H4 (cell line): ENCODE measurements at places on chromosomes 11 and 22. TPM values are rescaled to one million over a fixed set of nuclear protein-coding genes. Genes with fewer than 3 reads are reported as not detected.

DNA sequence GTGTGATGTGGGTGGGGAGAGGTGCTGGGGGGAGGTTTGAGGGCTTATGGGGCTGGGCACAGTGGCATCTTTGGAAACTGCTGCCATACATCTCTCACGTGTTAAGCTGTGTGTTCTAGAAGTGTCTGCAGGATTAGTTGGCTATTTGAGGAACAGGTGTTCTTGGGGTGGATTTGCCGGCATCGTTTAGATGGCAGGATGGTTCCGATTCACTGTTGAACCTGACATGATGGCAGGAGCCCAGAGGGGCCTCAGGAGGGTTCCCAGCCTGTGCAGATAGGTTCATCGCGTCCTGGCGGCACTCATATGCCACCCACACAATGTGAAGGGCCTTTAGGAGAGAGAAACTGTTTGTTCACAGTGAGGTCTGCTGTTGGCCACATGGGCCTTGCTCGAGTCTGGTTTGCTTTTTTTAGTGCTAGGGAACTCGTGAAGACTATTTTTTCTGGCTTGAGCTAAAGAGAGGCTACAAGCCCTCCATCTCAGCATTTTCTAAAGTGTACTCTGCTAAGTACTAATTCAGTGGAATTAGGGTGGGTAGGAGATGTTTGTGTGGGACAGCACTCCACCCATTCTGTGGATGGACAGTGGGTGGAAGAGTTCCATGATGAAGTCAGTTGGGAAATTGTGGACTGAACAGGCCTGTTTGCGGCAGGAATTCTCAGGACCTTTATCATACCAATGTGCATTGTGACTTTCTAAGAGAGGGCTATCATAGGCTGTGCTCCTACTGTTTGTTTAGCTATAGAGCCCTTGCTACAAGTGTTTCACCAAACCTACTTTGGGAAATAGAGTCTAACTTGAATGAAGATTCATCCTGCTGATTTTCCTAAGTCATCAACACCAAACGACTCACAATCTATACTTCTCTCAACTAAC lies 55.4 kb upstream of the PLET1 start:
- no peak for DNase-seq

Gene SLC6A5
- total RNA-seq, result not detected in 2 replicates

DNA sequence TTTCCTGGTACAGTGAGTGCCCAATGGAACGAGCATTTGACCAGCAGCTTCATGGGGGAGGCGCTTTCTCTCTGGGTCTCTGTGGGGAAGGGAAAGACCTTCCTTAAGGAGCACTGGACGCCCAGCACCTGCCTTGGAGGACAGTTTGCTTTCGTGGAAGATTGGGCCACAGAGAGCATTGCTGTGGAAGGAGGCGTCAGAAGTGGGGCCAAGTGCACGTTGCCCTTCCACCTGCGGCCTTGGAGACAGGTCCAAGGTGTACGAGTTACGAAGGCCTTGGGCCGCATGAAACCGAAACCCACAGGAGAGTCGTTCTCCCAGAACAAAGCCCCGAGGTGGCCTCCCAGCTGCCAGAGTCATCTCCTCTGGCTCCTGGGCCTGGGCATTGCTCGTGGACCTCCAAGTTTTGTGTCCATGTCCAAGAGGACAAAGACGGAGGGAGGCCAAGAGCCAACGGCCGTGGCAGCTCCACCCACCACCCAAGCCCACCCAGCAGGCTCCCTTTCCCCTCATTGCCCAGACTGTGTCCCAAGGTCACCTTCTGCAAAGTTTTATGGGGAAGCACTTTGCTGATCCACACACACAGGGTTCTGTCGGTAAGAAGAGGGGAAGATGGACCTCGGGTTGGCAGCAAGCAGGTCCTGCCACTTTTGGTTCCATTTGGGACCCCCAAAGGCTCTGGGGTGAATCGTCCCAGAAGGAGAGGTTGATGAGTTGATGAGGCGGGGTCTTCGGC lies 5.8 kb upstream of the NLRP6 start:
- no peak for DNase-seq

- no peak for DNase-seq
These were observed 586 bp downstream of the LRP5 start for GRCh38 chr11:68312780-68313573.

- no peak for DNase-seq
These were observed 279.3 kb upstream of the SYN3 start for GRCh38 chr22:33337524-33337923.

GRCh38 chr11:45052361-45052760 lies 94.1 kb upstream of the PRDM11 start:
- DNase-seq, result no peak

- no peak for DNase-seq
These were observed 10.2 kb upstream of the FCHSD2 start for GRCh38 chr11:73152086-73152853.

Gene MYOD1
- total RNA-seq, result not detected in 2 replicates

DNA sequence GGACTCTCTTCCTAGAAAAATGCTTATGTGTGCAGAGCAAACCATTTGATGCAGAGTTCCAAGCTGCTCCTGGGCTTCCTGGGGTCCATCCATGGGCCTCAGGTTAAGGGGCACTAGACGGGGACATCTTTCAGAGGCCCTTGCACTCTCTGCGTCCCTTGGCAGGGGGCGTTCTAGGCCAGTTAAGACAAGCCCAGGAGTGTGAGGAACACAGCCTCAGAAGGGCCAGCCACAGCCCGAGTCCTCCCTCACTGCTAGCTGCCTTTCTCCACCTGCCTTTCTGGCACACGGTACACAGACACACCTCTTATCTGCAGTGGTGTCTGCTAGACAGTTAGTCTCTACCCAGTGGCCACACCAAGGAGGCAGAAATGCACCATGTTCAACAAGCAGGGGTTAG lies 18.0 kb upstream of the BID start:
- no peak for DNase-seq

Gene ROBO4
- 0.06 TPM in 1 of 2 replicates, not detected in the other for total RNA-seq

GRCh38 chr22:39946126-39946502 lies 14.1 kb upstream of the TMA7B start:
- DNase-seq, result no peak

DNA sequence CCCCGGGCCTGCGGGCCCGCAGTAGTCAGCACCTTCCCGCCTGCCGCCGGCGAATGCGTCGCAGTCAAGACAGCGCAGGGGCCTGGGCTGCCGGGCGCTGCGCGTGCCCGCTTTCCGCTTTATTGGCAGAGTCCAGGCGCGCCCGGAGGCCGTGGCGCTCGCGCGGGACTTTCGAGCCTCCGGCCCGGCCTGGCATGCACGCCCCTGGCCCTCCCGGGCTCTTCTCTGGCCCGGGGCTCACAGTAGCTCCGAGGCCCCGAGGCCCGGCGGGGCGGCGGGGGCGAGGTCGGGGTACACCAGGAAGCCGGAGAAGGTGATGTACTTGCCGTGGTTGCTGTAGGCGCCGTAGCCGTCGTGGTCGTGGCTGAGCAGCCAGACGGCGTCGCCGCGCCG lies 3.1 kb downstream of the FAM180B start:
- no peak for DNase-seq

GRCh38 chr22:37484480-37485394 lies 1.4 kb downstream of the MFNG start:
- no peak for DNase-seq

- no peak for DNase-seq
These were observed 1.1 kb downstream of the RBFOX2 start for GRCh38 chr22:36027579-36027934.

GRCh38 chr22:27133019-27133431 lies 475.6 kb downstream of the MIAT start:
- DNase-seq, result no peak

DNA sequence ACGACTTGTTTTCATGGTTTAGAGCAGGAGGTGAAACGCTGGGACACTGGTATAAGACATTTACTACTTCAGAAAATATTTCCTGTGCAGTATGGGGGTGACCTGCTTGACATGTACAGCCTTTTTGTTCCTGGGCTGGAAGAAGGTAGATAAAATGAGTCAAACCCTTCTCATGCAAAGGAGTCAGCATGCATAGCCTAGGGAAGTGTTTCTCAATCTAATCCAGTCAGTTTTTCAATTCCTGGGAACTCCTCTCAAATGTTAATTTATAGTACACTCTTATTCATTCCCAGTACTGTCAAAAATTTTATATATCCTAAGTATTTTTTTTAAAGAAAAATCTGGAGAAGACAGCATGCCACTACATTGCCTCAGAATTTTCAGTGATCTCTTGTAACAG lies 154.7 kb upstream of the GUCY1A2 start:
- DNase-seq, result no peak

GRCh38 chr22:17787716-17788330 lies 13.6 kb upstream of the BID start:
- no peak for DNase-seq

DNA sequence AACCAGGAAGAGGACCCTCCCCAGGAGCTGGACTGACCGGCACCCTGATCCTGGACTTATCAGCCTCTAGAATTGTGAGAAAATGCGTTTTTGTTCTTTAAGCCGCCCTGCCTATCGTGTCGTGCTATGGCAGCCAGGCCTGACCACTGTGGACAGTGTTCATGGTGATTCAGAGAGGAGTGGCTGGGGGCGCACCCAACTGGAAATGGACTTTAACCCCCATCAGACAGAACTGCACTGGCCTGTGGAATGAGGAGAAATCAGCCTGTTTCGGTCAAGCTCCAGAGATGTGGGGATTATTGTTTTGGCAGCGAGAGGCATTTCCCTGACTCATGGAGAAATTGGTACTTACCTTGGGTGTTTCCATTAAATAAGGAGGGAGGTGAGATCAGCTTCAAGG lies 1437.8 kb downstream of the BRD1 start:
- DNase-seq, result no peak

- DNase-seq, result no peak
These were observed 16.2 kb downstream of the MICAL3 start for GRCh38 chr22:18008136-18008535.

Gene PGR
- 0.10 and 1.1 TPM in 2 replicates for total RNA-seq

DNA sequence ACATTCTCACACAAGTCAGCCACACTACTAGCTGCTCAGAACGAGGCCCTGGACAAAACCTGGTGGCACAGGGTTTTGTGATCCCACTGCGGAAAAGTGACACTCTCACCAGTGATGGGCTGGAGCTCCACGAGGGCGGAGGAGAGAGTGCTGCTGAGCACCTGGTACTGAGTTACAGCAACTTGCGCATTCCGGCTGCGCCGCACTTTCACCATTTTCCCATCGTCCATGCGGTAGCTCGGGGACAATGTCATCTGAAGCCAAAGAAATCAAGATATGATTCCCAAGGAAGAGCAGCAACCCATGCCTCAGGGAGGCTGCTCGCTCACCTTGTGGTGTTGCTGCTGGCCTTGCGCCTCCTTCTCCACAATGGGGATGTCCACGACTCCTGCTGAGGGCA lies 6.1 kb downstream of the RPUSD4 start:
- DNase-seq, result no peak

GRCh38 chr11:12922418-12922817 lies 86.7 kb upstream of the RASSF10 start:
- no peak for DNase-seq

Gene EFEMP2
- total RNA-seq, result 0.33 and 3.9 TPM in 2 replicates

DNA sequence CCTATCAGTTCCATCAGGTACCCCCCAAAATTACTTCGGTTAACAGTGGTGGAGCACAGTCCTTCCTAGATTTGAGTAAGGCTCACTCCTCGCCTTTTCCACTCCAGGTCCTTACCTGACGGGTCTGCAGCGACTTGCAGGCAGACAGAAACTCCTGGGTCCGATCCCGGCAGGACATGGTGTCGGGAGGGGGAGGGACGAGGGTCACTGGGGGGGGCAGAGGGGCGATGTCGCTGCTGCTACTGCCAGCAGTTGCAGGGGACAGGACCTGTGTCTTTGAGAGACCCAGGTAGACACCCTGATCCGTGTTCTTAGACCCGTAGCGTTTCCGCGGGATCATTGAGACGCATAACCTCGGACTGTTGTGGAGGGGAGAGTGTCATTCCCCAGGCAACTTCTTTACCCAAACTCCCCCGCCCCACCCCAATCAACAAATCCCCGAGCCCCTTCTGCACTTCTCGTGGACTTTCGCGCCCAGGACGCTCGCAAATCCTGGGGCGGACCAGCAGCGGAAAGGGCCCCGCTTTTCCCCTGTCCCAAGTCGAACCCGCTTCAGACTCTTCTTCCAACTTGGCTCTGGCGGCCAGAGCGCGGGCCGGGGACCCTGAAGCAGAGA lies 839 bp downstream of the STX5 start:
- DNase-seq, result no peak

Gene OR52N4
- total RNA-seq, result not detected in 2 replicates

- DNase-seq, result no peak
These were observed 4.9 kb downstream of the MS4A15 start for GRCh38 chr11:60761436-60762190.

- no peak for DNase-seq
These were observed at the start of gene VPREB3 for GRCh38 chr22:23754220-23754919. Gene VPREB3 (minus strand): TSS chr22:23754425. CDS start chr22:23754363, 62 bp downstream.

GRCh38 chr11:83475760-83476159 lies 189.6 kb upstream of the CCDC90B start:
- no peak for DNase-seq
